ENCODE measurements at places on chromosomes 6 and 20.
A peak's percentile ranks its signal among the peaks of the same experiment; 100 is the strongest.

DNA sequence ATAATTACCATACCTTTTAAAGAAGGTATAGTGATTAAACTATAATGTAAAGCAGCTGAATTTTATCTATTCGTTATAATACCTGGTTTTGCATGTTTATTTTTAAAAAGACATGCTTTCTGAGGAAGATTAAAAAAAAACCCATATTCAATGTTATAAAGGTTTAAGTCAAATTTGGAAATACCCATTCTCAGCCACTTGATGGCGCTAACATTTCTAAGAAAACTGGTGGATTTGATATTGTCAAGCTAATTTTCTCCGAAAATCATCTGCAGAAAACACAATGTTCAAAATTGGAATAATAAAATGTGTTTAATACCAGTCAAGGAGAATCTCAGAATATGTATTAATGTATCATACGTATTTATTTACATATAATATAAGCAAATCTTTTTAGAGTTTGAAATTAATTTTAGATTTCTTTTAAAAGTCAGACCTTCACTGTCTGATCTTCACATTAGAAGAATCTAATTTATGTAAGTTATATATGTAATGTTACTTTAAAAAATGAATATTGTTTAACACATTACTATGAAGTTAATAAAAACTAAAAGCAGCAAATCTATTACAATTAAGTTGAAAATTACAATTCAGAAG lies 35.0 kb downstream of the SHPRH start:
- H3K4me1 ChIP-seq = no peaks in the 10 kb centered on the region
- no peak overlapping the region for H3K27ac ChIP-seq
- H3K36me3 ChIP-seq = peaks cover 22% of the 10 kb centered on the region
- H3K4me3 ChIP-seq = no peak overlapping the region
- H3K27me3 ChIP-seq = no peaks in the 10 kb centered on the region

DNA sequence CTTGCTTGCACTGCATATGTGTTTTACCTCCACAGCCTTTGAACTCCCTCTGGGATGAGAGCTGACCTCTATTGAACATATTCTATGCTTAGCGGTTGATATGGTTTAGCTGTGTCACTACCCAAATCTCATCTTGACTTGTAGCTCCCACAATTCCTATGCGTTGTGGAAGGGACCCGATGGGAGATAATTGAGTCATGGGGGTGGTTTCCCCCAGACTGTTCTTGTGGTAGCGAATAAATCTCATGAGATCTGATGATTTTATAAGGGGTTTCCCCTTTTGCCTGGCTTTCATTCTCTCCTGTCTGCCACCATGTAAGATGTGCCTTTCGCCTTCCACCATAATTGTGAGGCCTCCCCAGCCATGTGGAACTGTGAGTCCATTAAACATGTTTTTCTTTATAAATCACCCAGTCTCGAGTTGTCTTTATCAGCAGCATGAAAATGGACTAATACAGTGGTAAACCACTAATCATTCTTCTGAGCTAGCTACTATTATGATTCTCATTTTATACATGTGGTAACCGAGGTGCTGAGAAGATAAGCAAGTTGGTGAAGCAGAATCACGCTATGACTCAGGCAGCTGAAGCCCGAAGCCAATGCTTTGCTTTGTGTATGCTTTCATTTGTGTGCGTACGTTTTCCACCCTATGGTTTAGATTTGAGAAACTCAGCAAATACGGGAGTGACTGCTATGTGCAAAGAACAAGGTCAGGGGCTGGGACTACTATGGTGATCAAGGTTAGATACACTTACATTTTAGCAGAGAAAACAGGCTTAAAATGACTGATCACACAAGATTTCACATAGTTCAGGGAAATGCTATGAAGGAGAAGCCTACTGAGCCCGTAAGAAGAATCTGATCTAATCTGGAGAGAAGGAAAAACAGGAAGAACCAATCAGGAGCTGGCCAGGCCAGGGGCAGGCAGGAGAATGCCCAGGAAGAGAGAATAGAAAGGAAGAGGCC lies 363.5 kb downstream of the ESR1 start:
- peak overlapping the region; percentile 89 for H3K27ac ChIP-seq
- H3K4me3 ChIP-seq = peak overlapping the region; percentile 60
- H3K4me1 ChIP-seq = peaks cover 50% of the 10 kb centered on the region
- peaks cover 34% of the 10 kb centered on the region for H3K36me3 ChIP-seq

DNA sequence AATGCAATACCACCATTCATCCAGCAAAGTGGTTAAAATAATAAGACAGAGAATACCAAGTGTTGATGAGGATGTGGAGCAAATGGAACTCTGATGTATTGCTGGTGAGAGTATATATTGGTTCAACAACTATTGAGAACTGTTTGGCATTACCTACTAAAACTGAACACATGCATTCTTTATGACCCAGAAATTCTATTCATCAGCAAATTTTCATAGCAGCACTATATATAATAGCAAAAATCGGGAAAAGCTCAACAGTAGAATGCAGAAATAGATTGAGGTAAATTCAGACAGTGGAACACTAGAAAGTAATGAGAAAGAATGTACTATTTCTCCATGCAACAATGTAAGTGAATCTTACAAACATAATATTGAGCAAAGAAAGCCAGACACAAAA lies 62.2 kb upstream of the FOXP4 start:
- no peaks in the 10 kb centered on the region for H3K36me3 ChIP-seq
- peaks cover 3% of the 10 kb centered on the region for H3K27me3 ChIP-seq
- peaks cover 3% of the 10 kb centered on the region for H3K4me1 ChIP-seq
- H3K27ac ChIP-seq = no peak overlapping the region
- no peak for DNase-seq

GRCh38 chr6:145336119-145336518 lies 399.2 kb downstream of the EPM2A start:
- no peak overlapping the region for H3K27ac ChIP-seq
- no peak overlapping the region for H3K4me3 ChIP-seq
- no peaks in the 10 kb centered on the region for H3K36me3 ChIP-seq
- no peaks in the 10 kb centered on the region for H3K4me1 ChIP-seq
- DNase-seq = no peak
- no peaks in the 10 kb centered on the region for H3K27me3 ChIP-seq

DNA sequence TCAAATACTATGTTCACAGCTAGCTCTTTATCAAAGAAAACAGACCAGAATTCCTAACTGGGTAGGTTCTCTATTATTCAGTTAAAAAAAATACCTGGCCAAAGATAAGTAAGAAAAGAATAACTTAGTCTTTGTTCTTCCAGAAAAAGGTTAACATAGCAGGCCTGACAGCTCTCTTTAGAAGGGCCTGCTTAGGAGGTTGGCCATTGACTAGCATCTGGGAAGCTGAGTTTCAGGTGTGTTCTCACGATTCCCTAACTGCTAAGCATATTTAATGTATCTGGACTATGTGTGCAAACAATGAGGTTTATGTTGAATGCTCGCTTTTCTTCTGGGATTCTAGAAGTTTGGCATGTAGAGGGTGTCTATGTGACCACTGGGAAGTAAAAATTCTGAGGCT lies 618.9 kb downstream of the HACE1 start:
- H3K36me3 ChIP-seq = no peaks in the 10 kb centered on the region
- H3K27ac ChIP-seq = no peak overlapping the region
- no peak for DNase-seq
- no peaks in the 10 kb centered on the region for H3K4me1 ChIP-seq
- H3K4me3 ChIP-seq = no peak overlapping the region

DNA sequence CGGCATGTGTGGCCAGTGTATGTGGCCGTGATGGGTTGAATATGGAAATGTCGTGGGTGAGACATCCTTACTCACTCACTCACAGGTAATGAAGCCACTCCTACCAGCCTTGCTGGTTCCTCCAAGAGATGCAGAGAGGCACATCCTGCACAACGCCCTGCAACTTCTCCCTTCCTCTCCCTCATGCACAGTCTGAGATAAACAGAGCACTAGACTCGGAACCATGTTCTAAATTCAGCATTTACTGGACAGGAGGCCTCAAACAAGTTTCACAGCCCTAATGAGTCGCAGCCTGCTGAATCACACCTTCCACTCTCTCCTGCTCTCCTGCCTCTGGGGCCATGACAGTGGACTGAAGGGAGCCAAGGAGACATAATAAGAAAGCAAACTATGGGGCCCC lies 91.2 kb downstream of the ISM1 start:
- DNase-seq = peak; percentile 11
- H3K27ac ChIP-seq = no peak overlapping the region
- no peaks in the 10 kb centered on the region for H3K4me1 ChIP-seq

- H3K4me3 ChIP-seq = no peak overlapping the region
- no peak for DNase-seq
- no peaks in the 10 kb centered on the region for H3K27me3 ChIP-seq
These were observed 1202.0 kb upstream of the ADGRB3 start for GRCh38 chr6:67433124-67433523.

DNA sequence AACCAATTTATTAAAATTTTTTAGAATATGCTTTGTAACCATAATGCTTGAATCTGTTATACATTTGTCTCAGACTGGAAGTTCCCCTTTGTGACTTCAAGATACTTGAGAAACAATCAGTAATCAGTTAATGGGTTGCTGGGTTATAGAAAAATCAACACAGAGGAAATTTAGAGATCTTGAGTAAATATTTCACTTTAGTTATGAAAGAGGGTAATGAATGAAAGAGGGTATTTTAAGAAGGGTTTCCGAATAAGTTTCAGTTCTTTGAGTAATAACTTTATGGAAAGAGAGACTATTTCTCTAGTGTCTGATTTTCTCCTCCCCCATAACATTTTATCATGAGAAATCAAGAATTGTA lies 21.4 kb downstream of the ZFAND3 start:
- no peak overlapping the region for H3K4me3 ChIP-seq
- no peak for DNase-seq
- no peak overlapping the region for H3K27ac ChIP-seq
- H3K4me1 ChIP-seq = peaks cover 51% of the 10 kb centered on the region
- no peaks in the 10 kb centered on the region for H3K27me3 ChIP-seq

DNA sequence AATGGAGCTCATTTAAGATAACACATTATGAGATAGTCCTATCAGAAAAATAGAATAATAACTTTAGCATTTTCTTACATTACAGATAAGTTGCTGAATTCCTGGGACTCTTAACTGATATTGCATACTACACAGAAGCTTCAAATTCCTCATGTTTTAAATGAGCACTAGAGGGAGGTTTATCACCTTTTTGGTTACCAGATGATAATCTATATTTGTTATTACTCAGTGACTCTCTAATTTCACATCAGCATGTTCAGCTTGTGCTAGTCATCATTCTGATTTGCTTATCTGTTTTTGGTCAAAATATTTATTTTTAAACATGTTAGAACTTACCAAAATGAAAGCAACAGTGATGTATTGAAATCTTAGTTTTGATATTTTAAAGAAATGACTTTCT lies 20.5 kb upstream of the GJA10 start:
- H3K4me3 ChIP-seq = no peak overlapping the region
- H3K27me3 ChIP-seq = no peaks in the 10 kb centered on the region
- H3K27ac ChIP-seq = no peak overlapping the region
- DNase-seq = no peak
- H3K36me3 ChIP-seq = peaks cover 25% of the 10 kb centered on the region

DNA sequence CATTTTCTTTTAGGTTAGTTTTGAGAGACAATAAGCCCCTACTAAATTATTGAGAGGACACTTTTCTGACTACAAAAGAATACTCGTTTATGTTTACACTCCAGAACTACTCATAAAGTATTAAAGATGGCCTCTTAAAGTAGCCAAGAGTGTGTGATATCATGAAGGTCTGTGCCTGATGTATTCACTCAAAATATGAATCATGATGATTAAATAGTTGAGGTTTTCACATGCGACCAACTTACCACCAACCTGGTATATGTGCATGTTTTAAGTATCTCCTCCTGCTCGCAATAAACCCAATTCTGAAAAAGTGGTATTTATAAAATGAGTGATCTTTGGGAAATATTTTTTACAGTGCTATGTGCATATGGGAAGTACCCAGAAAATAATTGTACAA lies 43.9 kb downstream of the IL20RA start:
- no peak for DNase-seq
- no peaks in the 10 kb centered on the region for H3K36me3 ChIP-seq

DNA sequence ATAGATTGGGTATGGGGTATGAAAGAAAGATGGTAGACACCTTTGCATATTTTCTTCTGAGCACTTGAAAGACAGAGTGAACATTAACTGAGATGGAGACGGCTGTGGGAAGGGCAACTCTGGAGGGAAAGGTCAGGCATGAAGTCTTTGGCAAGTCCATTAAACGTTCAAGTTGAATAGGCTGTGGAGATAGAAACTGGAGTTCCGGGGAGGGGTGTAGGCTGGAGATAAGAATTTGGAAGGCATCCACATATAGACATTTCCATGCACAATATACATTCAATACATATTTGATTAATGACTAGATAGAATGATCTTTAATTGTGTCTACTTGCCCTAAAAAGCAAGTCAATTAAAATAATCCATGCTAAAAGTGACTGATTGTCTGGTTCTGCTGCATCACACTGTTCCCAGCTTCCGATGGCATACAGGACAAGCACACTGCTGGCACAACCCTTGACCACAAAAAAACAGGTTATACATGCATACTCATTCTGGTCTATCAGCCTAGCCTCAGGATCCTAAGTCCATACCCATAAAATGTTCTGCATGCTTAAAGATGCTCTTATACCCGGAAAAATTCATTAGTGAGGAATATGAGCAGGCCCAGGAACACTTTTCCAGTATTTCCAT lies 1.9 kb upstream of the MYLK4 start:
- no peak overlapping the region for H3K27ac ChIP-seq
- H3K4me3 ChIP-seq = no peak overlapping the region
- no peak for DNase-seq
- no peaks in the 10 kb centered on the region for H3K36me3 ChIP-seq

DNA sequence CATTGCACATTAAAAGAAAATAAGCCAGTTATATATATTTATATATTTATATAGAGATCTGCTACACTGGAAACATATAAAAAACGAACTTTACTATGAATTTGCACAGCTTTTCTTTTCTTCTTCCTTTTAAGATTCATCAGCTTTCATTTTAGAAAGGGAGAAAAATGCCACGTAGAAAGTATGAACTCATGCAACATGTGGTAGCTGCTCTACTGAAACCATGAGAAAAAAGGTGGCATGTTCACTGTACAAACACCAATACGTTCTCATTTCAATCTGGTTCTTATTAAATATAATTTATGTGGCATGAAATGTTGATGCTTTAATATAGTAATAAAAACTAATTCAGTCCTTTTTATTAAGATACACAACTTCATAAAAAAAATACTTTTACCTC lies 68.8 kb upstream of the THEMIS start:
- H3K36me3 ChIP-seq = no peaks in the 10 kb centered on the region
- H3K4me1 ChIP-seq = peaks cover 53% of the 10 kb centered on the region
- DNase-seq = no peak
- no peak overlapping the region for H3K4me3 ChIP-seq
- H3K27me3 ChIP-seq = no peaks in the 10 kb centered on the region

DNA sequence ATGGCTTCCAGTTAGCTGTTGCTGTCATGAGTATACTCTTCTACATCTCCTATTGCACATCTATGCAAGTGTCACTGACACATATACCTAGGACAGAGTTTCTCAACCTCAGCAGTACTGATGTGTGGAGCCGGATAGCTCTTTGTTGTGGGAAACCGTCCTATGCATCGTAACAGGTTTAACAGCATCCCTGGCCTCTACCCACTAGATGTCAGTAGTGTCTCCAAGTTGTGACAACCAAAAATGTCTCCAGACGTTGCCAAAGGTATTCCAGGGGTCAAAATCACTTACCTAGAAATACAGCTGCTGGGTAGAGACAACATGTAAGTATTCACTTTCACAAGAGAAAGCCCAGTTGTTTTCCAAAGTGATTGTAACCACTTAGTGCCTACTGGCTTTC lies 637.6 kb downstream of the RNF144B start:
- H3K4me1 ChIP-seq = no peaks in the 10 kb centered on the region
- H3K36me3 ChIP-seq = no peaks in the 10 kb centered on the region
- no peak overlapping the region for H3K27ac ChIP-seq
- H3K4me3 ChIP-seq = no peak overlapping the region
- no peak for DNase-seq

Data from activated naive CD4-positive, alpha-beta T cell treated with anti-CD3 and anti-CD28 coated beads for 36 hours (primary cell).